Stimulated activated effector memory CD8-positive, alpha-beta T cell treated with anti-CD3 and anti-CD28 coated beads, Interleukin-12 subunit alpha, Interleukin-12 subunit beta, amount 100 ng/mL, for 72 hours (primary cell): ENCODE measurements at places on chromosomes 4 and X.

DNA sequence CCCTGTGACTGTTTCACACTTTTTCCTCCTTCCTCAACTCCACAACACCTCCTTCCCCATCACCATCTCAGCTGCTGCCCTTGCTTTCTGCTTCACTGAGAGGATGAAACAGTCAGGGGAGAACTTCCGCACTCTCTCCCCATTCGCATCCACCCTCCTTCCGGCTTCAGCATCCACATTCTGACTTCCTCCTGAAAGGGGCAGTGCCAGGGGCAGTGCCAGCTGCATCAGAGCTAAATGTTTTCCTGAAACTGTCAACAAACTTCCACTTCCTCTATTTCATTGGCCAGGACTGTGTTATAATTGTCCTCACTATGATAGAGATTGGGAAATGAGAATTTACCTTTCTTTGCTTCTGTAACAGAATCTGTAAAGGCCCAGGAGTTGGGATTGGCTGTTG is 18.2 kb upstream of the RASL11B start:
- no peak for DNase-seq

DNA sequence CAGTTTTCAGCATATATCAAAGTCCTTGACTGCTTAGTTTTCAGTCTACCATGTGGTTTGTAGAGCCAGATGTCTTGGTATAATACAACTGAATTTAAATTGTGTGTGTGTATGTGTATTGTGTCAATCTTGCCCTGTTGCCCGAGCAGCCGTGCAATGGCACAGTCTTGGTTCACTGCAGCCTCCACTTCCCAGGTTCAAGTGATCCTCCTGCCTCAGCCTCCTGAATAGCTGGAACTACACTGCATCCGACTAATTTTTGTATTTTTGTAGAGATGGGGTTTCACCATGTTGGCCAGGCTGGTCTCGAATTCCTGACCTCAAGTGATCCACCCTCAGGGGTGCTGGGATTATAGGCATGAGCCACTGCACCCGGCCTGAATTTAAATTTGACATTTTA is 6.0 kb upstream of the KLHL5 start:
- no peak for DNase-seq

GRCh38 chr4:107890779-107891178 is 40.6 kb upstream of the CYP2U1 start:
- DNase-seq = no peak

DNA sequence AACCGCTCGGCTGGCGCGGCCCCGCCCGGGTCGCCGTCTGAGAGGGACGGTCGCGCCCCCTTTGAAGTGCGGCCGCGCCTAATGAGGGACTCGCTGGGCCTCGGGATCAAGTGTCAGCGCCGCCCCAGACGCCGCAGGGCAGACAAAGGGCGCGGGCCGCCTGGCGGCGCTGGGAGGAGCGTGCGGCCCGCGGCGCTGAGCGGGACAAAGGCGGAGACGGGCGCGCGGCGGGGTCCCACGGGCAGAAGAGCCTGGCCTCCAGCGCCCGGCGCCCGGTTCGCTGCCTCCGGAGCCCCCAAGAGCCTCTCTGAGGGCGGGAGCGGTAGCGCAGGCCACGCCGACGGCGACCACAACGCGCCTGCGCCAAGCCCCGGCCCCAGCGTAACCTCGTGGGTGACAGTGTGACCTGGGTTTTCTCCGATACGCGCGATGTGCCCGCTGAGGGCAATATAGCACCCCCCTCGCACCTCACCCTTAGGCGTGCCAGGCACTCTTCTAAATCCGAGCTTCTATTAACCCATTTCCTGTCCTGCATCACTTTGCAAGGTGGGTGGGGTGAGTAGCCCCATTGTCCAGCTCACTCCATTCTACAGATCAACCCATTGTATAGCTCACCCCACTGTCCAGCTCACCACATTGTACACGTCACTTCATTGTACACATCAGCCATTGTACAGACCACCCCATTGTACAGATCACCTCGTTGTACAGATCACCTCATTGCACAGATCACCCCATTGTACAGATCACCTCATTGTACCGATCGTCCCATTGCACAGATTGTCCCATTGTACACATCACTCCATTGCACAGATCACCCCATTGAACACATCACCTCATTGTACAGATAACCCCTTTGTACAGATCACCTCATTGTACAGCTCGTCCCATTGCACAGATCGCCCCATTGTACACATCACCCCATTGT is 33.7 kb upstream of the STX18 start:
- DNase-seq = peak; percentile 55

GRCh38 chr4:2252530-2253091 is 9.3 kb downstream of the MXD4 start:
- no peak for DNase-seq

DNA sequence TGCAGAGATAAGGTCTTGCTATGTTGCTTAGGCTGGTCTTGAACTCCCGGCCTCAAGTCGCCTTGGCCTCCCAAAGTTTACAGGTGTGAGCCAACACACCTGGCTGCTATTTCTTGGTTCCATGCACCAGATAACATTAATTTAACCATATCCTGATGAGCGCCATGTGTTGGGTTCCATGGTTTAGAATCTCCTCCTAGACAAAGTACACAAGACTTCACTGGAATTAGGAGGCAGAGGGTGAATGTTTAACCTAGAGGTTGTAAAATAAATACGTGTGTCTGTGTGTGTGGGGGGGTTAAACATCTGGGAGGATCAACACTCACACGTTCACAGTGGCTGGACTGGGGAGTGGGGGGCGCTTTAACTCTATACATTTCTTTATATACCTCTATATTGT is 32.4 kb upstream of the SORCS2 start:
- no peak for DNase-seq

DNA sequence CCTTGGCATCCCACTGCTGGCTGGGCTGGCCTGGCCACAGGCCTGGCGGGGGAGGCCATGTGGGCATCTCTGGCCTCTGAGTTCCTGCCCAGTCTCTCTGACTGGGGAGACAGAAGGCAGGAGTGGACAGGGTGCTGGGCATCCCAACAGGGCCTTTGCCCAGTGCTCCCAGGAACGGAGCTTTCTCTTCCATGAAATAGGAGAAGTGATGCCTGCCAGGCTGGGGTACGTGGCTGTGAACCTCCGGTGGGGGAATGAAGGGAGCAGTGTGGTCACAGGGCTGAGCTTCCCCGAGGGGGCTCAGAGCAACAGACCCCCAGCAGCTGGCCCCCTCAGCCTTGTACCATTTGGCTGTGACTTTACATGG is 40.4 kb upstream of the HMX1 start:
- no peak for DNase-seq

DNA sequence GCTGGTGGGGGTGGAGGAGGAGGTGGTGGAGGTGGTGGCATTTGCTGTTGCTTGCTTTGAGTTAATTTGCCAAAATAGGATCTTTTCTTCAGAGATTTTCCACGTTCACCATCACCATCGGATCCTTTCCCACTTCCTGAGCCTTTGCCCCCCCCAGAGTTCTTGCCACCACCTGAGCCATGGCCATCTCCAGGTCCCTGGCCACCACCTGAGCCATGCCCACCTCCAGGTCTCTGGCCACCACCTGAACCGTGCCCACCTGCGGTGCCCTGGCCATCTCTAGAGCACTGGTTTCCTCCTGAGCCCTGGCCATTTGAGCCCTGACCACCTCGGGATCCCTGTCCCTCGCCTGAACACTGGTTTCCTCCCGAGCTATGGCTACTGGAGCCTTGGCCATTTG is 1.9 kb downstream of the IRS4 start:
- DNase-seq = no peak

DNA sequence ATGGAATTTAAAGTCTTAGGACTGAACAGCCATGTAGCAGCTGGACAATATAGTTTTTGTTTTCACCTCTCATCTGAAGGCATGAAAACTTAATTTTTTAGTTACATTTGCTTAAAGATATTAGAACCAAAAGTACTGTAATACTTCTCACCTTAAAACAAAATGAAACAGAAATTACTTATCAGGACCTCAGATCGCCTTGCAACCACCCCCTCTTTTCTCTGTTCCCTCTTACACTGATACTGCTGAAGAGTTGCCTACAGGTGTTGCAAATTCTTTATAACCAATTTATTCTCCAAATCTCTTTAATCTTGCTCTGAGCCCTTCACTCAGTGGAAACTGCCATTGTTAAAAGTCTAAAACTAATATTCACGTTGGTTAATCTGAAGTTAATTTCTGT is 145.0 kb downstream of the SPCS3 start:
- DNase-seq = no peak

DNA sequence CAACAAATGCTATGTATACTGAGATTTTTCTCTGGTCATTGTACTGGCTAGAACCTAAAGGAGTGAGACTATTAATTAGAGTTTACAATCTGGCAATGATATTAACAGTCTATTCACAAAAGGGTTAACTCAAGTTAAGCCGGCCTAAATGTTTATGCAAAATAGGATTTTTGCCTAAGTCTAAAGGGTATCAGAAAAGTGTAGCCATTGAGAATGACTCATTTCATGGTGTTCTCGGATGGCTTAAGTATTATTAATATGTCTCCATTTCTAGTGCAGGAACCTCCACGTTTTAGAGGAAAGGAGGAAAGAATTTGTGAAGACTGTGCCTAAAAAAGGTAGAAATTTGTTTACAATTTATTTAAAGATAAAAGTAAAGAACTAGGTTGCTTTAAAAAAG is 29.8 kb downstream of the DYNLT3 start:
- DNase-seq = no peak

GRCh38 chrX:11626351-11626750 is 39.4 kb downstream of the ARHGAP6 start:
- no peak for DNase-seq

DNA sequence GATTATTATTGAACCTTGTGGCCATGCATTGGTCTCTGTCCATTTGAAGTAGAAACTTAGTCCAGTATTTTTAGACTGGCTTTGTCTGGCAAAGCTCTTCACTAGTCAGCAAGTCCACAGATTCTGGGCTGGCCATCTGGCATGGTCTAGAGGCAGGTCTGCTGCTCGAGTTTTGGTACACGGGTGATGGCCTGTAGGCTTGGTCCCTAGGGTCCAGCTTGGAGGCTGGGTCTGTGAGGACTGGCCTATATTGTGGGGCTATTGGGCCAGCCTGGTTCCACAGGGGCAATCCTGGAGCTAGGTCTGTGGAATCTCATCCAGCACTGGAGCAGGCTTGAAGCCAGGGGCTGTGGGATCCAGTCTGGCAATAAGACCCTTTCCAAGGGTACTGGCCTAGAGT is 607.6 kb upstream of the KLHL4 start:
- DNase-seq = no peak

GRCh38 chr4:26151615-26152014 is 169.2 kb upstream of the RBPJ start:
- no peak for DNase-seq

DNA sequence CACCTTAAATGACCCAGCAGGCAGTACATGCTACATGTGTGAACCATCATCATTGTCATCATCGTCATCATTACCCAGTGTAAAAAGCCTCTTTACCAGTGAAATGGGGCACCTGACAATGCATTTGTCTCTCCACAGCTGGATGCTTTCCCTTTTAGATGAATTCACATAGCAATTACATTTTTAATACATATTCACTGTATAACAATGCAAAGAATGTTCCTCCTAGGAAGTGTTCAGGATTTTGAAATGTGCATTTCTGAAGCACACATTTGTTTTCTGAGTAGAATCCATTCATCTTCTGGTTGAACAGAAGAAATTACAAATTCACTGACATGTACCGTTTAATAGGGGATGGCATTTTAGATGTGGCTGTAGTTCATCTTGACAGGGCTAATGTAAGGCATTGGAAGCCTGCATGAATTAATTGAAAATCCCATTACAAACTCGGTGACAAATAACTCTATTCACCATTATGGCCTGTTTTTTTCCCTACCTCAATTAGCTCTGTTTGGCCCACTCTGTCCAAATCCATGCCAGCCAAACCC is 111.1 kb downstream of the SH3RF1 start:
- DNase-seq = no peak

- DNase-seq = no peak
Measured at GRCh38 chrX:42627891-42628290, 150.1 kb downstream of the PPP1R2C start.

GRCh38 chr4:37749398-37749988 is 63.3 kb upstream of the RELL1 start:
- DNase-seq = no peak

- peak; percentile 76 for DNase-seq
Measured at GRCh38 chrX:40105835-40106675, 8.3 kb upstream of the BCOR start.

DNA sequence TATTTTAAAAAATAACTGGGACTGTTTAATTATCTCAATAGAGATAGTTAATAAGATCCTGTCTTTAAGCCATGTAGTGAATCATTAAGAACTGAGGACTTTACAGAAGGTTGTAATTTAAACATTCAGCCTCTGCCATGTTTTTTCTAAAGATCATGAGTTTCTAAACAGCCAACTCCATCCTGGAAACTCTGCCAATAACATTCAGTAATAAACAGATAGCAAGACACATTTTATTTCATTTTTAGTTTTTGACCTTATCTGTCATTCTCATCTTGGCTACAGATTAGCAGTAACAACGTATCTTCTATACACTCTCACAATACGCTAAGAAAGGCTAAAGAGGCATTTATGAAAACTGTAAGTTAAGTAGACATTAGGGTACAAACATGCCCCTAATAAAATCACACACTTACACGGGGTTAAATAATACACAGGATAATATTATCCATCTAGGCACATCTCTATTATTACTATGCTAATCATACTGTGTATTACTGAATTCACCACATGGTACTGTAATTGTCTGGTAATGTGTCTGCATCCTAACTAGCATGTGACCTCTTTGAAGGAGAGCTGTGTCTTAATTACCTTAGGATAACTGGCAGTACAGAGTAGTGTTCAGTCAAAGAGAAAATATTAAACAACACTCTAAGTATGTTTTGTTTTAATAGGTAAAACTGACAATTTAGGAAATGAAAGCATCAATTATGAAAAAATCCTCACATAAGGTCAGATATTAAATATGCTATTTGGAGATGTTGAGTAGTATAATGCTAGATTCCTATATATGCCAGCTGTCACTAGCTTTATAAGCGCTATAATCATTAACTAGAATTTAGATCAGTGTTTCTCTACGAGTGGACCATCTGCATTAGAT is 122.4 kb upstream of the NAP1L5 start:
- no peak for DNase-seq

GRCh38 chrX:71224098-71224708 is 1.2 kb downstream of the GJB1 start:
- DNase-seq = no peak

DNA sequence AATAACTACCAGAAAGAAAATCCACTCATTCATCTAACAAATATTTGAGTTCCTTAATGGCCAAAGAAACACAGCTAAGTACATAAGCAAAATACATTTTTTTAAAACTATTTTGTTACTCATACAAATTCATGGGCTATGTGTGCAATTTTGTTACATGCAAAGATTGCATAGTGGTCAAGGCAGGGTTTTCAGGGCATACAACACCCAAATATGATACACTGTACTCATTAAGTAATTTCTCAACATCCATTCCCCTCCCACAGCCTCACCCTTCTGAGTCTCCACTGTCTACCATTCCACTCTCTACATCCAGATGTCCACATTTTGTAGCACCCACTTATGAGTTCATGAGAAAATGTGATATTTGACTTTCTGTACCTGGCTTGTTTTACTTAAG is 58.2 kb downstream of the BRWD3 start:
- DNase-seq = no peak

- no peak for DNase-seq
Measured at GRCh38 chr4:41334182-41334581, 77.5 kb downstream of the UCHL1 start.
